Renal pelvis (tissue), 12 donors: ENCODE measurements at places on chromosomes 2 and 18.

GRCh38 chr2:14079576-14079975 lies 552.9 kb upstream of the LRATD1 start:
- DNase-seq = no peak

GRCh38 chr2:10465910-10466309 lies 17.8 kb upstream of the ODC1 start:
- DNase-seq = no peak

GRCh38 chr18:9619545-9619944 lies 5.2 kb upstream of the PPP4R1 start:
- DNase-seq = no peak

DNA sequence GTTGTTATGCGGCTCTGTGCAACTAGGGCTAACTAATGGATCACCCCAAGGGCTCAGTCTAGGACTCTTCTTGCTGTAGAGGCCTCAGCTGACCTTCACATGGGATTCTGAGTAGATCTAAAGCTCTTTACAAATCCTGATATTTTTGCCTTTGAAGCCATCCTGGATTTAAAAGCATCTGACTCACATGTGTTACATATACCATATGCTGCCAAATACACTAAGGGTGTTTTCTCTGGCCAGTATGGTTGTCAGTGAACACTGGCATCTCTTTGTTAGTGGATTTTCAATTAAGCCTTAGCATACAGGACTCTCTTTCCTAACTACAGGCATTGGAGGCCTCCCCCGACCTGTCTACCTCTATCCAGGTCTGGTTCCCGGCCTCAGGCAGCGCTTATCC lies 992.8 kb upstream of the FANCL start:
- DNase-seq = no peak

DNA sequence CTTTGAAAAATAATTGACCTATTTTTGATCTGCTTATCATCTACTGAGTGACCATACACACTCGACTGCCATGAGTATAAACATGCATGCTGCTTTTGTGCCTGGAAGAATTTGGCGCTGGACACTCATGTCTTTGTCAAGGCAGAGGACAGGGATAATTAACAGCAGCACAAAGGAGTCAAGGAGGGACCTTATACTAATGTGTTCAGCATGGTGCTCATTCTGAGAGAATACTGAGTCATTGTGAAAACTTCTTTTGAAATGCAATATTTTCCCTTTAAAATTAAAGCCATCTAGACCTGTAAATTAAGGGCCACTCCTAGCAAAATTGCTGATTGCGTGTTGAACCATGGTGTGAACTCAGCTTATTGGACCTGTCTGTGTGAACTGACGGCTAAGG lies 116.3 kb downstream of the ZNF532 start:
- DNase-seq = no peak

- DNase-seq = no peak
These were observed 101.5 kb upstream of the FBXO11 start for GRCh38 chr2:48007699-48008268.

DNA sequence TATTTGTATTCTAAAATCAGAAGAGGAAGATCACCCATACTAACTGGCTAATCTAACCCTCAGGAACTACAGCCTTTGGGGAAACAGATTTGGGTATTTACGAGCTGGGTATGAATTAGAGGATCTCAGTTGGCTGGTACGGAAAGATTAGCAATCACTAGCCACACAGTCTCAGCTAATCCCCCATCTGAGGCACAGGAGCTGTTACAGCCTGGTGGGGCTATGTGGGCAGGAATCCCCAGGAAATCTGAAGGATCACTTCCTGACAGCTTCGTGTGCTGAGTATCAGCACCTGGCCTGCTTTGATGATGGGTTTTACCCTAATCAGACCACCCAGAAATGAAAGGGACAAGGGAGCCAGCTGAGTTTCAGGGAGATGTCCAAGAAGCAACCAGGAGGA lies 206.3 kb downstream of the AFF3 start:
- no peak for DNase-seq

DNA sequence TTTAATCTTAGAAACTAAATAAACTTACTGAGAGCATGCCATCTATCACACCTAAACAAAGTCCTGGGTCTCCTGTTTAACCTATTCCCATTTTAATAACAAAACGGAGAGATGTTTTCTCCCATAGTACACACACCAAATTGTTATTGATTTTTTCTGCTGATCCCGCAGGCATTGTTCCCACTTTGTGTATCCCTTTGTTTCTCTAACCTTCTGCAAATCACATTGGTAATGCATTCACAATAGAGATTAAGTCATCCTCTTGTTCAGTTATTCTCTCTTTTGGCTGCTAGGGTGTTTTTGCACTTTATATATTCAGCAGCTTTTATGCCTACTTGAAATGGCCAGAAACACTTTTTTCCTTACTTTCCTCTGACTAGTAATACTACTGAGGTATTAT lies 1071.9 kb upstream of the CDH2 start:
- no peak for DNase-seq

DNA sequence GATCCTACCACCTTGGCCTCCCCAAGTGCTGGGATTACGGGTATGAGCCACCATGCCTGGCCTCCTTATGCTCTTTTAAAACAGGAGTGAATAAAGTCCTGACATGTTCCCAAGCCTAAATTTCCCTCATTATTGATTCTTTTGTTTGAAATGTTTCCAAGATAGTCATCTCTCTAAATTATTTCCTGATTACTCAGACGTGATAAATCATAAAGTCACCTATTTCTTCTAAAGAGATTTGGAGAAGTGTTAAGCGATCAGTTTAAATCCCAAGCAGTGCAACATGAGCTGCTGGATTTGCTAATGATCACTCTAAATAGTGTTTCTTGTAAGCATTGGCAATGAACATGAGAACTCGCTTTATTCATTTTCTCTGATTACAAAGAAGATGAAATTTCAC lies 51.8 kb downstream of the PMAIP1 start:
- DNase-seq = no peak

GRCh38 chr18:14747513-14748474 lies at the start of gene ANKRD30B:
Gene ANKRD30B (plus strand): TSS chr18:14748172. CDS start chr18:14748420, 248 bp downstream.
- DNase-seq = peak; percentile 20

DNA sequence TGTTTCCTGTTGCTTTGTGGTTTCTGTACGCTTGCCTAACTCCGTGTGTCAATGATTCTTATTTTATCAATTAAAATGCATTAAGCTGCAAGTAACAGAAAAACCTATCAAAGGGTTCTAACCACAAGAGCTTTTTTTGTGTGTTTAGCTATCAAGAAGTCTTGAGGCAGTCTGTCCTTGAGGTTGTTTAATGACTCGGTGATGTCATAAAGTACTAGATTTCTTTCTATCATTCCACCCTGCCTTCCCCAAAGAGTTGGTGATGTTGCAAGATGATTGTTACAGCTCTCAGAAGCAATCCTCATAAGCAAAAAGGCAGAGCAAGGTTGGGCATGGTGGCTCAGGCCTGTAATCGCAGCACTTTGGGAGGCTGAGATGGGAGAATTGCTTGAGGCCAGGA lies 51.9 kb upstream of the SPTBN1 start:
- DNase-seq = no peak

GRCh38 chr2:218002845-218003180 lies at the start of gene TNS1:
Gene TNS1 (minus strand): TSS chr2:218002995. CDS start chr2:218002872, 123 bp downstream.
- no peak for DNase-seq

- DNase-seq = no peak
These were observed 212.3 kb downstream of the MGAT5 start for GRCh38 chr2:134466141-134466540.

DNA sequence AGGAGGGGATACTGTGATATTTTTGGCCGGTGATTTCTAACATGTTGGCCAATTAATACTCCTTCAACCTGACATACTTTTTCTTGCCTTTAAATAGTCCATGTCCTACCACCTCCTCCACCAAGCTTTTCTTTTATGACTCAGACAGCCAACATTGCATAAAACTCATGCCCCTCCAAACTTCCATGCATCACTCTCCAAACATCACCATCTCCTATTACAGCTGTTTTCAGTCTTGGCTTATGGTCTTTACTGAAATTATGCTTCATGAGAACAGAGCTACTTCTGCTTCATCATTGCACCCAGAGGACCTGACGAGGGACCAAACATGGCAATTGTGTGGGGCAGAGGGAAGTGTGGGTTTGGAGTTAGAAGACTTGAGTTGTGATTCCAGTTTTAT lies 305.4 kb downstream of the LPIN1 start:
- DNase-seq = no peak

DNA sequence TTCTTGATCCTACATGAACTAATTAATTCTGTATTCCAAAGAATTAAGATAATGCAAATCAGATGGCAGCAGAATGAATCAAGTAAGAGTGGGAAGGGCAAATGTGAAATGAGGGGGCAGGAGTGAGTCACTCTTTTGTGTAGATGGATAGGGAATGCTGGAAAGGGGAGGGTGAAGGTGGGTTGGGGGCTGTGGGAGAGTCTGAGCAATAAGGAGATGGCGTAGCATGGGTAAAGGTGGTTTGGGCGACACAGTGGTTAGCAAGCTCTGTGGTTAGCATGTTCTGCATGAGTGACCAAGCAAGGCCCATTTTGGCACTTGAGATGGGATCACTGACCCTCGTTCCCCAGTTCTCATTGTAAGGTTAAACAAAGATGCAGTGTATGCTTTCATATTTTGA lies 20.4 kb downstream of the GPD2 start:
- no peak for DNase-seq

GRCh38 chr2:62573137-62573731 lies 67.2 kb upstream of the TMEM17 start:
- DNase-seq = no peak

DNA sequence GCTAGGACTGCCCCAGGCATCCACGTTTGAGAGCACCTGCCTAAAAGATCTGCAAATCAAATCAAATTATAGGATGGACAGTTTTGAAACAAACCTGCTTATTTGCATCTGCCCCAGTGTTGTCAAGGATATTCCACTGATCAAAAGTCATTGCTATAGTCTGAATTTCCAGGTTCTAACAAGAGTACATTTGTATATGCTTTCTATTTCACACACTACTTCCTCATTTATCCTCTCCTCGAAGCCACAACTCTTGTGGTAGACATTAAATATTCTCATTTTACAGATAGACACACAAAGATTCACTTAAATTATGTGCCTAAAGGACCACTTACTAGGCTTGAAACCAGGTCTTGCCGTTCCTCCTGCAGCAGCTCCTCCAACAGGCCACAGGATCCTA lies 11.9 kb upstream of the TET3 start:
- DNase-seq = no peak
